ENCODE measurements at places on chromosomes 4 and X.

- DNase-seq: no peak
Observed at GRCh38 chrX:66833426-66833825, 194.5 kb upstream of the EDA2R start.

DNA sequence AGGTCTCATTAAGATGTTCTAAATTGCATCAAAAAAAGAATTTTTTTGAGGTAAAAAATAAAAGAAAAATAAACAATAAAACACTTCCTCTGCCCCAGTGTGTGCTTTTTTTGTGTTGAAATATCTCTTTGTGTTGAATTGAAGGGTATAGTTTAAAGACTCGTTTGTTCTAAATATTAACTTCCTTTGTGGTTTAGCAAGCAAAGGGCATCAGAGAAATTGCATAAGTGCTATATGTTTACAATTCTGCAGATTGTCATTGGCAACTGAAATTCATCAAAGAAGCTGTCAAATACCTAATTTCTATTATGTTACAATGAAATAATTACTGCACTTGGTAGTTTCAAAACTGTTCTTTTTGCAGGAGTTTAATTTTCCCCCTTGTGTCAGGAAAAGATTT, 260.5 kb downstream of the DKK2 start:
- no peak for DNase-seq

GRCh38 chr4:165991325-165992180, 118.5 kb downstream of the TLL1 start:
- no peak for DNase-seq

- DNase-seq: no peak
Observed at GRCh38 chr4:22695917-22696316, 3.2 kb downstream of the GBA3 start.

DNA sequence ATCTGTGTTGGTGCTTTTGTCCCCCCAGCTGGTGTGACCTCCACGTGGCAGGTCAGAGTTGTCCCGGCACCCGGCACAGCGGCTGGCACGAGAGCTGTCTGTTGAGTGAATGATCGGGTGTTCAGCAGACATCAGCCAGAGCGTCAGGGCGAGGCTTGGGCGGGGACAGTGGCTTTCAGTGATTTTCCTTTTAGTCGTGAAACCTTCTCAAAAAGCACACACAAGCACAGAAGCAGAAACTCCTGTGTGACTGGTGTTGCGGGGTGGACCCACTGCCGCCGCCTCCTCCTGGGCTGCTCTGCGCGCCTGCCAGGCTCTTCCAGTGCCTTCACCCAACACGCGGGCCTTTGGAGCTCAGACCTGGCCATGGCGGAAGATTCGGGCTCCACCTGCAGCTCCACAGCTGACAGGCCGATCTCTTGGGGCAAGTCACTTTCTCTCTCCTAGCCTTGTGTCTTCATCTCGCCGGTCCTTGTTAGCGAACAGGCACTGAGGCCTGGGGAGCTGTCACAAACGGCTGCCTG, 51.4 kb upstream of the HGFAC start:
- no peak for DNase-seq

All from NCI-H510A treated with DMSO at 0.1 percent for 48 hours (cell line).